ENCODE measurements at places on chromosomes 1 and 21.

GRCh38 chr1:246572785-246573184, 6.5 kb downstream of the CNST start:
- no peak for DNase-seq
- H3K4me3 ChIP-seq, result no peak overlapping the region
- H3K36me3 ChIP-seq, result no peaks in the 10 kb centered on the region
- H3K27me3 ChIP-seq, result no peaks in the 10 kb centered on the region
- 0 out of 2 replicates have a peak, but pooled peaks cover 2% of the 10 kb centered on the region for H3K4me1 ChIP-seq
- no peak overlapping the region for H3K27ac ChIP-seq

DNA sequence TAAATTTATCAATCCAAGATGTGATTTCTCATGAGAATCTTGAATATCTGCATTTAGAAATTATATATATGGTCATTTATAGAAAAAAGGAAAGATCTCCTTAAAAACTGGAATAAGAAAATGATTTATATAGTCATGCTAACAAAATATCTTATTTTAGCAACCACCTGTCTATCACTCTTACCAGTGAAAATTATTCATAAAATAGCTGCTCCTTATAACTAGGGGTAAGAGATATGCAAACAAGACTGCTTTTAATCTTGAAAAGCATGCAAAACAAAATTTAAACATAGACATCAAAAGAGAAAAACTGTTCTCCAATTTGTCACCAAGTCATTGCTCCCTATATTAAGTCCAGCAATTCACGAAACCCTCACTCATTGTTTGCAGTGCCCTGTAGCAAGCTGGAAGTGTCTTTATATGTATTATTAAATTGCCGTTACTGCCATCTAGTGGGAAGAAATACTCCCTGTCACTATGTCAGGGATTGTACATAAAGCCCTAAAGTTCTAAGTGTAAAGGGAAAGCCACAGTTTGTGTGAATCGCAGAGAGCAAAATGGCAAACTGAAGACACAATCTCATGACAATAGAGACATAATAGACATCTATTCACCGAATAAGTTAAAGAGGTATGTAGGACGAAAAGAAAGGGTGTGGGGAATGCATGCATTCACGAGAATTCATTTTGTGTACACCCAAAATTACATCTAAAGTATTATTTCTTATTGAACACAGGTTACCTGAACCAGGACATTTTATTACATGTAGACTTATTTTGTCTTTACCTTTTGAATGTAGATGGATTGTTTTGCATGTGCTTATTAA, 600.5 kb downstream of the USP25 start:
- DNase-seq, result peak; percentile 51
- H3K27me3 ChIP-seq, result no peaks in the 10 kb centered on the region
- H3K27ac ChIP-seq, result no peak overlapping the region
- no peaks in the 10 kb centered on the region for H3K36me3 ChIP-seq

- H3K4me3 ChIP-seq, result no peak overlapping the region
- H3K4me1 ChIP-seq, result peaks cover 11% of the 10 kb centered on the region
- no peaks in the 10 kb centered on the region for H3K27me3 ChIP-seq
- H3K36me3 ChIP-seq, result no peaks in the 10 kb centered on the region
- DNase-seq, result peak; percentile 75
Observed at GRCh38 chr21:39610703-39611102, 2.0 kb upstream of the B3GALT5 start.

GRCh38 chr1:6464915-6465314, 1.1 kb downstream of the TNFRSF25 start:
- H3K27me3 ChIP-seq, result no peaks in the 10 kb centered on the region

DNA sequence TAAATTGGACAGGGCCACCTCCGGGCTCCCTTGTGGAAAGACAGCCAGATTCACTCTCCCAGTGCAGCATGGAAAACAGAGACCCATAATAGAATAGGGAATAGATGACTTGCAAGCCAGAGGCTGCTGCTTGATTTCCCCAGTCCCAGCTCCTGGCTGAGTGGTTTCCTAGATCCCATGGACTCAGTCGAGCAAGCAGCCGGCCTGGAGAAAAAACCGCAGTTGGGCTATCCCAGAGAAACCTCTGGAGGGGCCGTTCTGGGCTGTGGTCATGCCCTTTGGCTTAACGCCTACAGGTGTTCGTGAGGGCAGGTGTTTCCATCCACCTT, 61.7 kb downstream of the ELK4 start:
- peaks cover 39% of the 10 kb centered on the region for H3K27me3 ChIP-seq
- no peak for DNase-seq
- no peak overlapping the region for H3K27ac ChIP-seq
- no peak overlapping the region for H3K4me3 ChIP-seq
- H3K36me3 ChIP-seq, result no peaks in the 10 kb centered on the region

DNA sequence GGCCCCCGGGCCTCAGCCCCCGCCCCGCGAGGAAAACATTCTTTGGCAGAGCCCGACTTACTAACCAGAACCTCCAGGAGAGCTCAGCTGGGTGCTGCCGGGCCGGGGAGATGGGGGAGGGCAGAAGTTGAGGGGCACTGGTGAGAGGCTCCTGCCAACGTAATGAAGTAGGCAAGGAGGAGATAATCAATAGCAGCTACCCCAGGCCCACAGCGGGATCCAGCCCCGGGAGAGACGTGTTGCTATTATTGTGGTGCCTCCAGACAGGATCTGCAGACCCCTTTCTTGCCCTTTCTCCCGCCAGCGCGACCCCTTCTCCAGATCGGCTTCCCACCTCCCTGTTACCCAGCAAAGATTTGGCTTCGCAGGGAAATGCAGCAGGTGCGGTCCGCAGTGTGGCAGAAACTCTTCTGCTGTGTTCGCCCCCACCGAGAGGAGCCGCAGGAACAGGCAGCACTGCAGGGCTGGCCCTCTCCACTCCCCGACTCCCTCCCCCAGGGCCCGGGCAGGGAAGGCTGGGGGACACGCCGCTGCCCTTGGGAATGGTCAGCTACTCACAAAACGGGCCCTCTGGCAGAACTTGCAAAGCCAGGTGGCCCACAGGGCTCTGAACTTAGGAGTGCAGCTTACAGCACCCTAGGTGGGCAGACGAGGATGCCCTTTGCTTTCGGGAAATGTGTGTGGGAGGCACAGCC, 1.5 kb upstream of the KCNA2 start:
- H3K36me3 ChIP-seq, result no peaks in the 10 kb centered on the region
- no peak for DNase-seq
- H3K27ac ChIP-seq, result no peak overlapping the region
- no peak overlapping the region for H3K4me3 ChIP-seq
- no peaks in the 10 kb centered on the region for H3K4me1 ChIP-seq
- peaks cover 20% of the 10 kb centered on the region for H3K27me3 ChIP-seq

DNA sequence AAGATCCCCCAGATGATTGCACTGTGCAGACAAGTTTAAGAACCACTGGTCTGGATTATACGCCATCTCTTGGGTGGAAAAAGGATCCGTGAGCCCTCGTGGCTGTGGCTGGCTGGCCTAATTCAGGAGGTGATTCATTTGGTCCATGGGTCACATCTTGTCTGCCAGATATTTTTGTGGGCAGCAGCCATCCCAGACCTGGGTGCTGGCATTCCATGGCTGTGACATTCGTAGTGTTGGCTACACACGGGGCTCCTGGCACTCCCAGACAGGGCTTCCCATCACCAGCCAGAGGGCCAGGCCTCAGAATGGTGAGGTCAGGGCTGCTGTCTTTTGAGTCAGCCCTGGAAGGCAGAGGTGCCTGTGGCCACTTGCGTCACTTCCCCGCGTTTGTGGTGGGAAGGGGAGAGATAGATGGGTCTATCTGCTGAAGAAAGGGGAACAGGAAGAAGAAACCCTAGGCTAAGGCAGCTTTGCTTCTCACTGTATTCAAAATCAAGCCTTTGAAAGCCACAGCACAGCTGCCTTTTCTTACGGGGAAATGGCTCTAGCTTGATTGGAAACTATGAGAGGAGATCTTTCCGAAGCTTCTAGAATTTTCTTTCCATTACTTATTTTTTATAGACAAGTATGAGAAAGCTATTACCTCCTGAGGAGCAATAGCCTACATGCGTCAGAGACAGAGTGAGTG, 32.4 kb downstream of the EIF2D start:
- H3K4me1 ChIP-seq, result peaks cover 35% of the 10 kb centered on the region
- H3K27me3 ChIP-seq, result no peaks in the 10 kb centered on the region

Data from SJCRH30 (cell line).